ENCODE measurements at places on chromosomes 7 and 10. TPM values are rescaled to one million over a fixed set of nuclear protein-coding genes. Genes with fewer than 3 reads are reported as not detected.

- no peak for DNase-seq
- H3K4me1 ChIP-seq: peaks cover 4% of the 10 kb centered on the region
- no peak overlapping the region for H3K4me3 ChIP-seq
Measured at GRCh38 chr7:603152-603951, 83.7 kb upstream of the PDGFA start.

DNA sequence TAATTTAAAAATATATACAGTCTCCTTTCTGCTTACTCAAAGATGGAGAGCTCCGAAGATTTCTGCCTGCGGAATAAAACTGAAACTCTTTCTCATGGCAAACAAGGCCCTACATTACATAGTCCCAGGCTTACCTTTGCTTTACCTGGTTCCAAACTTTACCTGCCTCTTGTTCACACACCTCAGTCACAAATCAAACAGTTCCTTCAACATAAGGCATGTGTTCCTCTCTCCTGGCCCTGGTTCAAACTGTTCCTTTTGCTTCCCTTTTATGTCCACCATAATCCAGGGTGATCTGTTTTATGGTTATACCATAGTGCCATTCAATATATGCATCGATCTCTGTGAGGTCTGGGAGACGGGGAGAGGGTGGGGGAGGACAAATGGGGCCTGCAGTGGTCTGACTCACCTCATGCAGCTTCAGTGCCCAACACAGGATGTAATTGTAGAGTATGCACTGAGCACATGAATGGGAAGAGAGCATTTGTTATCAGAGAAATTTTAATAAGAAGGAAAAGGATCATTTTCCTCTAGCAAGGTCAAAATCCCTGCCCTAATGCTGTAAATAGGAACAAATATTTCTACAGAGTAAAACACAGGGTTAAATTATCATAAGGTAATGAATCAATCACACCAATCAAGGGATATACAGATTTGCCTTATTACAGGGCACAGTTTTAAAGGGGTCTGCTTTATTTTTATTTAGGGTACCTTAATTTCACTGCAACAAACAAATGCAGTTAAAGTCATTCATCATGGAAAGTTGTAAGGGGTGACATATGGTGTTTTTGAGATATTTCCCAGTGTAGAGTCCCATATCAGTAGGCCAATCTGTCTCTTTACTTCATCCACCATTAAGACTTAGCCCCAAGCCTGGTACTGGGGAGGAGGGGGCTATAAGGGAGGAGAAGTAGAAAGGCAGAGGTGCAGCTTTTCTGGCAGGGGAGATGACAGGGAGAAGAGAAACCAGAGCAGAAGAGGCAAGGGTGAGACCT lies 88.8 kb upstream of the PDE1C start:
- H3K4me3 ChIP-seq: no peak overlapping the region
- H3K36me3 ChIP-seq: no peaks in the 10 kb centered on the region
- H3K4me1 ChIP-seq: no peaks in the 10 kb centered on the region
- DNase-seq: no peak

DNA sequence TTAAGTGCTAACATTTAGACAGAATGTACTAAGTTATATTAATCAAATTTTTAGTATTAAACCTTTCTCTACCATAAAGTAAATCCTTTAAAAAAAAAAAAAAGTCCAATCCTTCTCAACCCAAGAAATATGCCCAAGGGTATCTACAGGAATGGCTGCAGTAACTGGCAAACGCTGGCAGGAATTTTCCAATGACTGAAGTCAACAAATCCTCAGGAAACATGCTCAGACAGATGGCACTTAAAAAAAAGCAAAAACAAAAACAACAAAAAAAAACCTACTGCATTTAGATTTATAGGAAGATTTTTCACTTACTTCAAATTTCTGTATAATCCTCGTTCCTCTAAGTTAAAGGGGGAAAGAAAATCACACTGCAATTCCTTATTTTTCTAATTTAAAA lies 666 bp downstream of the SVIL start:
- H3K36me3 ChIP-seq: no peaks in the 10 kb centered on the region
- peaks cover 74% of the 10 kb centered on the region for H3K4me1 ChIP-seq
- peak overlapping the region; percentile 25 for H3K27ac ChIP-seq
- H3K4me3 ChIP-seq: no peak overlapping the region

GRCh38 chr10:9357471-9357870 lies 1303.0 kb downstream of the GATA3 start:
- H3K27me3 ChIP-seq: no peaks in the 10 kb centered on the region
- DNase-seq: peak; percentile 60
- H3K4me1 ChIP-seq: no peaks in the 10 kb centered on the region
- no peak overlapping the region for H3K27ac ChIP-seq
- H3K36me3 ChIP-seq: no peaks in the 10 kb centered on the region
- no peak overlapping the region for H3K4me3 ChIP-seq

DNA sequence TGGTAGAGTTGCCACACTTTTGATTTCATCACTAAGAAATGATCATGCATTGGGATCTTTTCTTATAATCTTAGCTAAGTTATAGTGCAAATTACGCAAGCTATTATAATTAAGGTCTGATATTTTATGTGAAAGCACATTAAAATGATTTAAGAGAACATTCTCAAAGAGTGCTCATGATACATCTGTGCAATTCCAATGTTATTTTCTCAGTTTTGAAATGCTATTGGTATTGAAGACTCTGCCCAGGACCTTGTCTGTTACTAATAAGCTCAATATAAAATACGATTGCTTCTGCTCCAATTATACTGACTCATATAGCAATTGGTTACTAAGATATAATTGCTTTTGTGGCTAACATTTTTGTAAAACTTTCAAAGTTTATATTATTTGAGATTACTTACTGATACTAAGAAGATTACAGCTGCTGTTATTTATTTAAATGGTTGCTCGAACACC lies 180.9 kb downstream of the ADAM12 start:
- no peak overlapping the region for H3K4me3 ChIP-seq
- DNase-seq: no peak
- peaks cover 12% of the 10 kb centered on the region for H3K27me3 ChIP-seq
- no peak overlapping the region for H3K27ac ChIP-seq
- H3K4me1 ChIP-seq: no peaks in the 10 kb centered on the region
- no peaks in the 10 kb centered on the region for H3K36me3 ChIP-seq

DNA sequence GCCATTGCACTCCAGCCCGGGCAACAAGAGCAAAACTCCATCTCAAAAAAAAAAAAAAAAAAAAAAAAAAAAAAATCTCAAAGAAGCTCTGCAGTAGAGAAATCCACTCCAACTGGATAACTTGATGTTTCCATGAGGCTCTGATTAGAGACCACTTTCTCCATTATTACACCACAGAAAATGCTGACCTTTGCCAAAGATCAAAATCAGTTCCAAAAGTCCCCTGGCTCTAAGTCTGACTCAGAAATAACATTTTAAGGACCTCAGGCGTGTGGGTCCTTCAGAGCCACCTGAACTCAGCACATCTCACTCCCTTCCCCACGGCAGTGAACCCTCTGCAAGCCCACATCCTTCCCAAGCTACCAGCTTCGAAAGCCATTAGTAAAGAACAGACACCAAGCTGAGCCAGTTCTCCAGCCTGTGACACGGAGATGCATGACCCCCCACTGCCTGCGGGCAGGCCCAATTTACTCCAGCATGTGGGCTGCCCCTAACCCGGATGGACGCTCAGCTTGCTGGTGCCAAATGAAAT lies 13.8 kb upstream of the TMEM120A start:
- H3K27ac ChIP-seq: peak overlapping the region; percentile 59
- H3K4me1 ChIP-seq: peaks cover 11% of the 10 kb centered on the region
- H3K27me3 ChIP-seq: no peaks in the 10 kb centered on the region
- DNase-seq: no peak
- H3K4me3 ChIP-seq: no peak overlapping the region

DNA sequence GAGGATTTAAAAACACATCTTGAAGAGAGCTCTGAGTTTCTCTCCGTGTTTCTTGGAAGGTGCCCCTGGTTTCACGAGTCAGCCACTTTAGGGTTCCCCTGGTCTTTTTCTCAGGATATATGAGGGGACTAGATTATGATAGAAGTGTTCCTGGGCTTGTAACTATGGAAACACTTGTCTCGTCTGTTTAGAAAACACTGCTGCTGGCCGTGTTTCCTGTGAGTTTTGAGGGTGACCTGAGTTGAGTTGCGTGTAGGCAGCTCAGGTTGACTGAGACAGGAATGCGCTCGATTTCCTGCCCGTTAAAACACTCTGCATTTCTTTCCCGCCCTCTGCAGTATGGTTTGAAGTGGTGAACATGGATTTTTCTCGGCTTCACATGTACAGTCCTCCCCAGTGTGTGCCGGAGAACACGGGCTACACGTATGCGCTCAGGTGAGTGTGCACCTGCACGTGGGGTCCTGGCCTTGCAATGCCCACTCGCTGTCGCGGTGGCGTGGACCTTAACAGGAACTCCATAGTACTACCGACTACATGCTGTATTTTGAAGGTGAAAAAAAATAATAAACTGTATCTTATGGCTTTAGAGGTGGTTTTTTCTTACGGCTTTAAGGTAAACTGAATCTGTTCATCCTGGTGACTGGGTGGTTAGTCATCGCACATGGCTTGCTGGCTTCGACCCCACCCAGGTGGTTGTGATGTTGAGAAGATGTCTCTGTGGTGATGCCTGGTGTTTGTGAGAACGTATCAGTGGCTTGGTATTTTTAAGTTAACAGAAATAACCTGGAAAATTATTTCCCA lies at the start of gene SUN1:
Gene SUN1 (plus strand): TSS at position 310 of the 801 bp plus-strand sequence. CDS start 49 bp downstream, at position 359.
- H3K27me3 ChIP-seq: no peaks in the 10 kb centered on the region
- H3K36me3 ChIP-seq: peaks cover 8% of the 10 kb centered on the region
- H3K4me3 ChIP-seq: no peak within 1 kb of the TSS
- peaks cover 50% of the 10 kb centered on the region for H3K4me1 ChIP-seq

GRCh38 chr7:93964262-93964661 lies 39.9 kb downstream of the BET1 start:
- H3K27me3 ChIP-seq: no peaks in the 10 kb centered on the region
- H3K4me3 ChIP-seq: no peak overlapping the region
- DNase-seq: no peak
- H3K4me1 ChIP-seq: no peaks in the 10 kb centered on the region
- no peak overlapping the region for H3K27ac ChIP-seq

The PPP1R3C gene
- 24.0 TPM for total RNA-seq

The ENTPD7 gene
- 17.1 TPM for total RNA-seq

The POLR2J2 gene
- 15.0 TPM for total RNA-seq

The EVX1 gene
- total RNA-seq: not detected

The NCOA4 gene
- total RNA-seq: 196 TPM

The WEE2 gene
- not detected for total RNA-seq

The CC2D2B gene
- 3.3 TPM for total RNA-seq

The CXCL12 gene
- total RNA-seq: 77.9 TPM

All from left lung (tissue), 14 donors.